GF-D8 (cell line): ENCODE measurements at places on chromosomes 12 and 14.

GRCh38 chr12:128840862-128841468 is 12.3 kb upstream of the GLT1D1 start:
- DNase-seq = no peak

DNA sequence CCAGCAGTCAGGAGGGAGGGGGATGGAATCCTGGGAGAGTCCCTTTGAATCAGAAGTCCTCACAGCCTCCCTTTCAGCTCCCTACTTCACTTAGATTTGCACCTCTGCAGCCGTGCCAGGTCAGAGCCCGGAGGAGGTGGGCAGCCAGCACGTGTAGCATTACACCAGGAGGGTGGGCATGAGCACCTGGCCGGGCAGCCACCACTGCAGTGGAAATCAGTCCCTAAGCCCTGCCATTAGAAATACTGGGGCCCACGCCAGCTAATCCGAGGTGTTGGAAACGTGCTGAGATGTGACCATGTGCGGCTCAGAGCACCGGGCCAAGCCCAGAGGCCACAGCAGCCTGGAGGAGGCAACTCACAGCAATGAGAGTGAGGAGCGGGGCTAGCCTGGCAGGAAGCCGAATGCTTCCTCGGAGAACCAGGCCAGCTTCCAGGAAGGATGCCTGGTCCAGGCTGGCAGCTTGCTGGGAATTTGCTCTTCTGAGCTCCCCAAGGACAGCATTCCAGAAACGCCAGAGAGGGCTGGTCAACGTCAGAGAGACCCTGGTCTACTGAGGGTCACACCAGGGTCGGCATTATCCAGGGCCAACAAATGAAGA is 9.4 kb upstream of the CACNA2D4 start:
- DNase-seq = no peak

GRCh38 chr12:70831543-70831942 is 89.0 kb downstream of the PTPRR start:
- no peak for DNase-seq

DNA sequence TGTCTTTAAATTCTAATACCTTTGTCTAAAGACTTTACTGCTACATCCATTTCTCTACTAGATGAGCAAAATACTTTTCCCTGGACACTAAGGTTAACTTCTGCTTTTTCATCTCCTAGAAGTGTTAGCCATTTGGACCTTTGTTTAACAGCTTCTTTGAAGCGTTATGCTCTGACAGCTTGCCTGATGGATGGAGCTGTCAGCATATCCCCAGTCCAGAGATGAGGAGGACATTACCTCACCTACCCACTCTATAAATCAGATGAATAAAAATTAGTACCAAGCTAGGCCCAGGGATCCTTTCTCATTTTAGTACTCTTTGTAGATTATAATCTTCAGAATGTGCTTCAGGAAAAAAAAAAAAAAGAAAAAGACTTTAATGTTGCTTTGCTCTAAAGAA is 222.7 kb downstream of the PELI2 start:
- no peak for DNase-seq

- DNase-seq = no peak
These were observed 164.1 kb downstream of the C12orf42 start for GRCh38 chr12:103331643-103332042.

DNA sequence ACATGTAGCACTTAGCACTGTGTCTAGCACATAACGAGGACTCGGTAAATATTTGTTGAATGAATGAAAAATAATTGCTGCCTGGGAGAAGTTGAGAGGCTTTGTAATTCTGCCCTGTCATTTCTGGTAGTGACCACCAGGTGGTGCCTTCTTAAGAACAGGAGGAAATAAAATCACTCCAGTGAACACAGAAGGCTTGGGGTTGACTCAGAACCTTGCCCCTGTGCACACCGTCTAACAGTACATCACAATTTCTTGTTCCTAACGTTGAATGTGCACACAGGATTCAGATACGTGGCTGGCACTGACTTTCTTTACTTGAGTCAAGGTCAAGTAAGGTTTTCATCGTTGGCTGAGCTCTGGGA is 91.8 kb downstream of the RGS6 start:
- no peak for DNase-seq

DNA sequence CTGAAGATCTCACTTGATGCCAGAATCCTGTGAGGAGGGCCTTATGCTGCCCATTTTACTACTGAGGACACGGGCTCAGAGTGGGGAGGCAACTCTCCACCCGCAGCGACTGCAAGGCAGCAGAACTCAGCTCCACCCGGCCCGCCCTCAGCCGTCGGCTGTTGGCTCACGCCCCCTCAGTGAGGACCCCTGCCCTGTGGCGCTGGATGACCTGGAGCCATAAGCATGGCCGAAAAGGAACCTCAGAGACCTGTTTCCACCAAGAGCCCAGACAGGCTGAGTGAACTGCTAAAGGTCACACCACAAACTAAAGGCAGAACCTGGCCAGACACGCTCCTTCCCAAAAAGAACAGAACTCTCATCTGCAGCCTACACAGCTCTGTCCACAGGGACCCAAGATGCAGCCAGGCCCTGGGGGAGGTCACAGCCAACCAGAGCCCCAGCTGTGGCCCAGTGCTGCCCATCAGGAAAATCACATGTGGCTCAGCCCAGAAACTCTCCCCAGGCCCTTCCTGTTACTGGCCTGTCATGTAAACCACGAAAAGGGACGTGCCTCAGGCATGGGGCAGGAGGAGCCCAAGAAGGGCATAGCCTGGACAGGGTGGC is 32.8 kb downstream of the CCNK start:
- DNase-seq = no peak

- no peak for DNase-seq
These were observed 4.5 kb downstream of the GZMB start for GRCh38 chr14:24629521-24629920.

DNA sequence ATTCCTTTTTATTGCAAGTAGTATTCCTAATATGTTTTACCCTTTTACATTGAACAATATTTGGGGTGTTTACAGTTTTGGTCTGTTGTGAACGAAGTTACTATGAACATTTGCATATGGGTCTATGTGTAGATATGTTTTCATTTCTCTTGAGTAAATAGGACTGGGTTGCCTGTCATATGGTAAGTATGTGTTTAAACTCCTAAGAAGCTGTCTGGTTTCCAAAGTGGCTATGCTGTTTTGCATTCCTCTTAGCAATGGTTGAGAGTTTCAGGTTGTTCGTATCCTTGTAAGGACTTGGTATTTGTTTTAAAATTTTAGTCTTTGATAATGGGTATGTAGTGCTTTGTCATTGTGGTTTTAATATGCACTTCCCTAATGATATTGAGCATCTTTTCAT is 6.3 kb downstream of the METAP2 start:
- no peak for DNase-seq
